Stimulated activated CD4-positive, alpha-beta T cell treated with anti-CD3 and anti-CD28 coated beads, Interleukin-15, amount 100 ng/mL, for 1 hour (primary cell): ENCODE measurements at places on chromosomes 6 and 20.

- DNase-seq: no peak
These were observed 341.6 kb upstream of the JAG1 start for GRCh38 chr20:11015440-11015839.

DNA sequence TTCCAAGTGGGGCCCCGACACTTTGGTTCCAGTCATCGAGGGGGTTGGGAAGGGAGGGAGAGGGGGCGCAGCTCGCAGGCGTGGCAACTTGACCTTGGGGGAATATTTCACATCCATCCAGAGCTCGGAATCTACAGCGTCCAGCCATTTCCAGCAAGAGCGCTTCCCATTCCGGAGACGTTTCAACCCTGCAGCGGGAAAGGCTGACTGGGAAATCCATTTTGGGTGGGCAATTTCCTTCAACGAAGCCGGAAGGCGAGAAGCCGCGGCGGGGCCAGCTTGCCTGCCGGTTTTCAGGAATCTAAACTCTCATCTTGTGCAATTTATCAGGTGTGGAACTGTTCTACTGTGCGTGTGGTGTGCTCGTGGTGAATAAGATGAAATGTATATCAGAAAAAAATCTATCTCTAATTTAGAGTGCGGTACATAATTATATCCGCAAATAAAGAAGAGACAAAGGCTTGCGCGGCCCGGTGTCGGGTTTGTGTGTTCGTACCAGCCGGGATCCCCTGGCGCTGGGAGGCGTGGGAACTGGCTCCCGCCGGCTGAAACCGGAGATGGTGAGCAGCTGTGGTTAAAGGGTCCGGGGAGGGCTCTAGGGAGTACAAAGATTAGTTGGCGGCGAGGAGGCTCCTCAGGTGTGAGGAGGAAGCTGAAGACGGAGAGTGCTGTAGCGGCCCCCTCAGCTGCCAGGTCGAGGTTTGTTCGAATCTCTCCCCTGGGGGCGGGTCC lies 4.8 kb downstream of the SLC32A1 start:
- no peak for DNase-seq

- DNase-seq: no peak
These were observed 49.6 kb downstream of the SLC2A10 start for GRCh38 chr20:46758929-46759669.

GRCh38 chr6:122809001-122809400 lies 19.9 kb downstream of the SMPDL3A start:
- no peak for DNase-seq

DNA sequence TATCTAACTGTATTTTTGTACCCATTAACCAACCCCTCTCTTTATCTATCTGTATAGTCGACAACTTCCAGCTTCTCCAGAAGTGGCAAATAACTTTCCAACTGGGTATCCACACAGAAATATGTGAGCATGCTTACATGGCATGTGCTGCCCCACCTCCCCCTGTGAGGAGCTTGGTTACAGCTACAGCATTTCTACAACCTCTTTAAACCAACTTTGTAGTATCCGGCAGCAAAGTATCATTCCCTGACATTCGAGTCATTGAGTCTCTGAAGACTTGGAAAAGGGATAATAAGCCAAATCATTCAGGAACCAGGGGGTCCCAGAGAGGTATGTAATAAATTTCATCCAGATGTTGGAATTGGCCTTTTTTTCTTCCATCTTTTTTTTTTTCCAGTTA lies 48.2 kb upstream of the ASIP start:
- DNase-seq: no peak

GRCh38 chr6:152096863-152097496 lies 289.5 kb downstream of the ESR1 start:
- DNase-seq: no peak

DNA sequence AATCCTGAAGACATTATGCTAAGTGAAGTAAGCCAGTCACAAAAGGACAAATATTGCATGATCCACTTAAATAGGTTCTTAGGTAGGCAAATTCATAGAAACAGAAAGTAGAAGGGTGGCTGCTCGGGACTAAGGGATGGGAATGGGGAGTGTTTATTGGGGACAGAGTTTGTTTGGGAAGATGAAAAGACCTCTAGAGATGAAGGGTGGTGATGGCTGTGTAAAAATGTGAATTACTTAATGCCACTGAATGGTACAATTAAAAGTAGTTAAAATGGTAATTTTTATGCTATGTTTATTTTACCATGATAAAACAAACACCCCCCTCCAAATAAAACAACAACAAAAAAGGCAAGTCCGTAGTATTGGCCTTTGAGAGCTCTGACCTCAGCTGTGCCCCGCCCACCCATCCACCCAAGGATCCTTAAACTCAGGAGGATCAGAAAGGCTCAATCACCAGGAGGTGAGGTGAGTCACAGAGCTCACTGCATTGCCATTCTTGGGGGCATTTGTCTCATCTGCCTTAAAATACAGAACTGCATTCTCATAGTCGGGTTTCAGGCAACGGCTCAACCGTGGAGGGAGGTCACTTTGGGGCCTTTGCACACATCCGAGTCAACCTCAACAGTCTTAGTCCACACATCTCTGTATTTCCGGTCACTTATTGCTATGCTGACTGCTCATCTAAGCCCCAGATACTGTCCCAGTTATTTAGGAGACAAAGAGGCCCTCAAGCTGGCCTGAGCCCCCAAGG lies 96.7 kb downstream of the SLC22A23 start:
- DNase-seq: no peak

- no peak for DNase-seq
These were observed 100.7 kb downstream of the SGK1 start for GRCh38 chr6:134217105-134217797.

GRCh38 chr6:1758076-1758679 lies 148.5 kb downstream of the FOXC1 start:
- DNase-seq: no peak

- DNase-seq: no peak
These were observed 10.8 kb downstream of the ASXL1 start for GRCh38 chr20:32368925-32369324.

DNA sequence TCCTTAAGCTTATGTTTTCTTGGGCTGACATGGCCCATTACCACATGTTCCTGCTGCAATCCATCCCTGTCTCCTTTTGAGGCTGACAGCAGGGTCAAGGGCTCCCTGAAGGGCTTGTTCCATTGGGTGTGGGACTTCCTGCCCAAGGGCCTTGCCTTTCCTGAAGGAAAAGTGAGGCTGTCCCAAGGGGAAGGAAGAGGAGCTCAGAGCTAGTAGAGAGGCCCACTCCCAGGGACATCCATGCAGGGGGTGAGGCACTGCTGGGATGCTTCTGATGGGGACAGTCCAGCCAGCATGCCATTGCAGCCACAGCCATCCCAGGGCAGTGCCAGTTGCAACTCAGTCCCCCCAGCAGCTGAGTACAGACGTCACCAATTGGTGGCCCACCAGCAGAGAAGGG lies 138.4 kb upstream of the FOXA2 start:
- no peak for DNase-seq

GRCh38 chr20:19074356-19074755 lies 138.1 kb upstream of the SLC24A3 start:
- no peak for DNase-seq

- no peak for DNase-seq
These were observed 125.3 kb downstream of the GRM1 start for GRCh38 chr6:146154197-146154596.

DNA sequence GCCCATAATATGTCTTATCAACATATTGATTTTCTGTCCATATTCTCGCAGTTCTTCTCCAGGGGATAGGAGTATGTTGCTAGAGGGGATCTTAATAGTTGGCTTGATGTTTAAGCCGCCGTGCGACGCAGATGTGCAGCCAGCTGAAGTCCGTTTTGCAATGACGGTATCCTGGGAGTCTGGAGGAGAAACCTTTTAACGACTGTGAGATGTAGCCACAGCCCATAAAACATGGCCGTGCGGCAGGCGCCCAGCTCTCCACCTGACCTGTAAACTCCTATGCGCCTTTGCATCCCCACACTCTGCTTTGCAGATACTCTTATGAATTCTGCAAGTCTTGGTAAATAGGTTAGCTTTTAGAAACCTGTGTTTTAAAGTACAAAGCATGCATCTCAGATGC lies 36.9 kb downstream of the BMP6 start:
- DNase-seq: no peak

DNA sequence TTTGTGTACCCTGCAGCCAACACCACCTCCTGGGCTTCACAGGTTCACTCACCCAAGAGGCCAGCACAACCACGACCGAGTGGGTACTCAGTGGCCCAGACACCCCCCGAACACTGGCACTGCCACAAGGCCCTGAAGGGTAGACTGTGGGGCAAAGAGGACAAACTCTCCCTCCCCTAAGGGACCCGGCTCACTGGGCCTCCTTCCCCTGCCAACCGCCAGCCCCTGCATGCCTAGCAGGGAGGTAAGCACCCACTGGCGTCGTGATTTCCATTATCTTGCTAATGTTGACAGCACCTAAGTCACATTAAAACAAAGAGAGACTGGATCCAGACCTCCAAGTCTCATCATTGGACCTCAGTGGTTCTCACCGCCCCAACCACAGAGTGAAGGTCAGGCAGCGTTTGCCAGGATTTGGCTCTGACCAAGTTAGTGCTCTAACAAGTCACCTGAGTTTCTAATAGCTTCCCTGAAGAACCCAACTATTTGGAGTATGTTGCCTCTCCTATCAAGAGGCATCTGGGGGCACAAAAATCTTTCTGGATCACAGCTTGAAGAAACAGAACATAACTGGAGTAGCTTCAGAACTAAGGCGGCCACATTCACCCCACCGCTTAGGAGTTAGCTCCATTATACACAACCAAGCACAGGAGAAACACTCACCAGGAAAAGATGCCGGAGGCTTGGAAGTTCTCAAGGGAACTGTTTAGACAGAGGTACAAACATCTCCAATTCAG lies 14.0 kb upstream of the APMAP start:
- no peak for DNase-seq

GRCh38 chr20:41137614-41138474 lies 501 bp downstream of the PLCG1 start:
- DNase-seq: no peak
